ENCODE measurements at places on chromosomes 12 and 14. TPM values are rescaled to one million over a fixed set of nuclear protein-coding genes. Genes with fewer than 3 reads are reported as not detected.

- no peak for DNase-seq
- no peaks in the 10 kb centered on the region for H3K27me3 ChIP-seq
- no peak overlapping the region for H3K27ac ChIP-seq
- no peaks in the 10 kb centered on the region for H3K36me3 ChIP-seq
Observed at GRCh38 chr12:30764251-30764650, 9.5 kb upstream of the CAPRIN2 start.

DNA sequence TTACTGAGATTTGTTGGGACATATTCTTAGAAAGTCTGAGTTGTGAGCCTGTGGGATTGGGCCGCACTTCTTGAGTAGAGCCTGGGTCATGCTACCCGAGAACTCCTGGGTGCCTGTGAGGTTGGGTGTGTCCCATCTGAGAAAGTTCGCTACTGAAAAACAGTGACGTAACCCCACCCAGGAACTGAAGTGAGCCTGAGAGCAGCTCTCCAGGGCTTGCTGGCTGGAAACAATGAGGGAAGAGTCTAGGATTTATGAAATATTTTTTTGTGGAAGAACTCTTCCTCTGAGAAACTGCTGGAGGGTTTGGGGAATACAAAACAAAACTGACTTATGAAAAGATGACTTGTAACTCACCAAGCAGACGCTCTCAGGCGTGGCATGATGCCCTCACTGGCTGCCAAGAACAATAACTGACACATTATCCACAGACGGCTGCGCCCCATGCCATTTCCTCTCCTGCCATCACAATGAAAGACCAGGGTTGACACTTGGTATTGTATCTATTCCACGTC is 69.2 kb downstream of the RASSF3 start:
- H3K4me1 ChIP-seq: peaks cover 87% of the 10 kb centered on the region
- H3K36me3 ChIP-seq: no peaks in the 10 kb centered on the region
- no peak overlapping the region for H3K4me3 ChIP-seq
- peak overlapping the region; percentile 93 for H3K27ac ChIP-seq

- no peaks in the 10 kb centered on the region for H3K4me1 ChIP-seq
- no peak overlapping the region for H3K27ac ChIP-seq
- H3K4me3 ChIP-seq: no peak overlapping the region
- H3K36me3 ChIP-seq: peaks cover 8% of the 10 kb centered on the region
Observed at GRCh38 chr12:109112720-109113465, 3.5 kb upstream of the ACACB start.

GRCh38 chr14:89848165-89848564 is 106.4 kb downstream of the EFCAB11 start:
- no peak for DNase-seq
- H3K4me1 ChIP-seq: no peaks in the 10 kb centered on the region
- H3K27ac ChIP-seq: no peak overlapping the region
- H3K27me3 ChIP-seq: no peaks in the 10 kb centered on the region
- H3K4me3 ChIP-seq: no peak overlapping the region
- no peaks in the 10 kb centered on the region for H3K36me3 ChIP-seq

Gene OGFOD2
- 43.7 TPM for total RNA-seq

Measured in T-cell (primary cell).